Gastrocnemius medialis (tissue), 4 donors: ENCODE measurements at places on chromosomes 13 and 19. TPM values are rescaled to one million over a fixed set of nuclear protein-coding genes. Genes with fewer than 3 reads are reported as not detected.

The RBM26 gene
- total RNA-seq = 20.3 TPM

The FAAP24 gene
- total RNA-seq = not detected

The ZNF681 gene
- 0.25 TPM for total RNA-seq

The LMTK3 gene
- total RNA-seq = not detected

The F10 gene
- 3.4 TPM for total RNA-seq

DNA sequence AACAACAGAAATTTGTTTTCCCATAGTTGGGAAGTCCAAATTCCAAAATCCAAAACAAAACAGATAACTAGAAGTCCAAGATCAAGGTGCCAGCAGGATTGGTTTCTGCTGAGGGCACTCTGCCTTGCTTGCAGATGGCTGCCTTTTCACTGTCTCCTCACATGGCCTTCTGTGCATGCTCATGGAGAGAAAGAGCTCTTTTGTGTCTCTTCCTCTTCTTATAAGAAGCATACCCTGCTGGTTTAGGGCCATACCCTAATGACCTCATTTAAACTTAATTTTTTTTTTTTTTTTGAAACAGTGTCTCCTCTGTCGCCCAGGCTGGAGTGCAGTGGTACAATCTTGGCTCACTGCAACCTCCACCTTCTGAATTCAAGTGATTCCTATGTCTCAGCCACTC lies 1974.1 kb upstream of the PCDH20 start:
- DNase-seq = no peak

GRCh38 chr13:114161644-114162532 lies 17.2 kb upstream of the CFAP97D2 start:
- peak; percentile 30 for DNase-seq

GRCh38 chr13:26382366-26382765 lies 128.4 kb downstream of the CDK8 start:
- DNase-seq = no peak

- no peak for DNase-seq
Measured at GRCh38 chr19:28883241-28883693, 329.7 kb downstream of the UQCRFS1 start.
